ENCODE measurements at places on chromosomes 2 and 18.

- DNase-seq, result no peak
These were observed 84.8 kb downstream of the SEPTIN10 start for GRCh38 chr2:109528811-109529501.

DNA sequence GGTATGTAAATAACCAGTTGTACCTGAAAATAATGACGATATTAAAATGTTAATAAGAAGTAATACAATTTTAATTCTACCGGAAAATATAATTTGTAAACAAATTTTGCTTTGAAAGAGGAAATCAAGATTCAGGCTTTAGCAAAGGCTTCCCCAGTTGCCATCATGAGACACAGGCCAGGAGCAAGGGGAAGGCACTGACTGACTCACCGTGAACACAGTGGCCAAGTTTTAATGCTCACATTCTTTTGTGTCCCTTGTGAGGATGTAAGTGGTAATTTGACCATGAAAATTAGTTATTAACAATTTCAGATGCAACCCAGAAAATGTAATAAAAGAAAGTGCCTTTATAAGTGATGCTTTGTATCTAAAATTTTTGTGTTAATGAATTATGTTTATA lies 164.1 kb downstream of the GREB1L start:
- no peak for DNase-seq

DNA sequence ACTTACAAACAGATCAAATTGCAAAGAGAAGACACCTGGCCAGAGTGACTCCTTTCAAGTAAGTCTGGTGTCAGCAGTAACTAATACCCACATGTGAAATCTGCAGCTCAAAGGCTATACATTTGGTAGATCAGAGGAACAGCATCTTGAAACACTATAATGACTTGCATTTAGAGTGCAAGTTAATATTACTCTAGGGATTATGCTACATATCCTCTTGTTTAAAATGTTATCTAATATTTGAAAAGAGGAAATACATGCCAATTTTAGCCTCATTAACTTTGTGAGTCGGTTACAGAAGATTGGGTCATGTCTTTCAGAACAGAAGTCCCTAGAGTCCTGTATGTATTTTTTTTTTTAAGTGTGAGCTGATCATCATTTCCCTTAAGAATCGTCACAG lies 15.2 kb downstream of the LANCL1 start:
- DNase-seq, result no peak

DNA sequence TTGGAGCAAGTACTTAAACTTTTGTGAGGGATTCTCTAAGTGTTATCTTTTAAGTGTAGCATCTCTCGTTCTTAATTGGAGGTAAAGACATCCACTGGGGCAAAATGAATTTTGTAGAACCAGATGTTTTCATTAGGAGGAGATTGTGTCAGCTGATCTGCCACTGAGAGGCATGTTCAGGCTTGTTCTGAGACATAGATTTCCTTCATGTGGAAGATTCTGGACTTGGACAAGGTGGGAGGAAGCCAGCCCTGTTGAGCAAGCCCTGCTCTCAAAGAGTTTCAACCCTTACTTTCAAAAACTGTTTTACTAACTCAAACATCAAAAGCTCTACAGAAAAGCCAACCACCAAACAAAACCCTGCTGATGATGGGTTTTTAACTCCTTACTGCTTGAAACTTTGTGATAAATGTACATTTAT lies 6.5 kb downstream of the MAP4K4 start:
- no peak for DNase-seq

DNA sequence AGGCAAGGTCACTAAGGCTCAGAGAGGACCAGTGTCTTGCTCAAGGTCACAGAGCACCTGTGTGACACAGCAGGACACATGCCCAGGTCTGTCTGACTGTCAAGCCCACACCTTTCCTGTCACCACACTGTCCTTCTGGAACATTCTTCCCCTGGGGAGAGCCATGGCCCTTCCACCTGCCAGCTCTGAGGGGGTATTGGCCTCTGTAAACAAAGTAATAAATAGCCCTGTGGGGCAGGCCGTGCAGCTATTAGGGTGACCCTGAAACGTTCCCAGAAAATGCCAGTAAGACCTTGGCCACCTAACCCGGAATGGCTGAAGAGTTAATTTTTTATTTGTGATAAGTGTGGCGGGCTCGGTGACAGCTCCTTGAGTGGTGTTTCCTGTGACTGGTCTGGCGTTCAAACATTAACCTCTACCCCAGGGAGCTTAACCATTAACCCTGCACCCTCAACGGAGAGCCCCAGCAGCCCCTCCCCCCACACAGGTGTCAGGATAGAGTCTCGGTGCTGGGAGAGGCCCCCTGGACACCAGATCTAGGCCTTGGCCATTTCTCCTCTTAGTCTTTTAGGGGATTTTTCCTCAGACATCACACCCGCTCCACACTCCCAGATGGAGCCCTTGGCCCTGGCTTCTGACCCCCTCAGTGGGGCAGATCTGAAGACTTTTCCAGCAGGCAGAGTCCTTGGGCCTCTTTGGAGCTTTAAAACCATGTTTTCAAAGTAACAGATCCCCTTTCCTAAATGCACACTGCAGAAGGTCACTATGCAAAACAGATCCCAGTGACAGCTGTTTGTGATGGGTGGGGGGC lies 36.6 kb downstream of the SCTR start:
- DNase-seq, result peak; percentile 55

GRCh38 chr18:1222880-1223279 lies 318.2 kb downstream of the ADCYAP1 start:
- DNase-seq, result no peak

DNA sequence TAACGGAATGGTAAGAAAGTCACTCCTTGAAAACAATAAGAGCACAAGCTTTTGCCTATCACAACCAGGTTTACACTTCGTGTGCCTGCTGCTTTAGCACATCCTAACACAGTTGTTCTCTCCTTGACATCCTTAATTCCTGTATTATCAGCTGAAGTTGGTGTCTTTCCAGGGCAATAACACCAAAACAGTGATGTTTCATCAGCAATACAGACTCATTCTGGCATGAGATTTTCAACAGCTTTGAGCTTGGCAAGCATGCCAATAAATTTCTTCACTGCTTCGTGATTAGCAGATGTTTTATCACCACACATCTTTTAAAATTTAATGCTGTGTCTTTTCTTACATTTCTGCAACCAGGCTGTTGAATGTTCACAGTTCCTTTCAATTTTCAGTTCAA lies 148.4 kb downstream of the EIPR1 start:
- no peak for DNase-seq

DNA sequence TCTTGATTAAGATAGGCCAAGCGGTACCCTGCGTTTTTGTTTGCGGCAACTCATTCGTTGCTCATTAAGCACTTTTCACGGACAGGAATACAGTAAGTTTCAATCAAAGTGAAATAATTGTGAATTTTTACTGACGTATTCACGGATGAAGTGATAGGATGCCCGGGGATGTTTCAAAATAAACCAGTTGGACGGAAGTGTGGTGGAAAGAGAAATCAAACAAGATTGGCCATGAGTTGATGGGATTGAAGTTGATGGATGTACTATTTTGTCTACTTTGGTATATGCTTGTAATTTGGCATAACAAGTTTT lies 481 bp downstream of the TMEM177 start:
- DNase-seq, result no peak

- DNase-seq, result no peak
These were observed 10.5 kb upstream of the FAM124B start for GRCh38 chr2:224412141-224413015.

GRCh38 chr2:8882094-8882493 lies 44.7 kb upstream of the KIDINS220 start:
- DNase-seq, result no peak

- DNase-seq, result no peak
These were observed 221.2 kb downstream of the KLHL29 start for GRCh38 chr2:23606196-23606595.

- no peak for DNase-seq
These were observed 110.9 kb downstream of the PID1 start for GRCh38 chr2:229160180-229160579.

- peak; percentile 38 for DNase-seq
These were observed 238.0 kb upstream of the SALL3 start for GRCh38 chr18:78741381-78742217.

DNA sequence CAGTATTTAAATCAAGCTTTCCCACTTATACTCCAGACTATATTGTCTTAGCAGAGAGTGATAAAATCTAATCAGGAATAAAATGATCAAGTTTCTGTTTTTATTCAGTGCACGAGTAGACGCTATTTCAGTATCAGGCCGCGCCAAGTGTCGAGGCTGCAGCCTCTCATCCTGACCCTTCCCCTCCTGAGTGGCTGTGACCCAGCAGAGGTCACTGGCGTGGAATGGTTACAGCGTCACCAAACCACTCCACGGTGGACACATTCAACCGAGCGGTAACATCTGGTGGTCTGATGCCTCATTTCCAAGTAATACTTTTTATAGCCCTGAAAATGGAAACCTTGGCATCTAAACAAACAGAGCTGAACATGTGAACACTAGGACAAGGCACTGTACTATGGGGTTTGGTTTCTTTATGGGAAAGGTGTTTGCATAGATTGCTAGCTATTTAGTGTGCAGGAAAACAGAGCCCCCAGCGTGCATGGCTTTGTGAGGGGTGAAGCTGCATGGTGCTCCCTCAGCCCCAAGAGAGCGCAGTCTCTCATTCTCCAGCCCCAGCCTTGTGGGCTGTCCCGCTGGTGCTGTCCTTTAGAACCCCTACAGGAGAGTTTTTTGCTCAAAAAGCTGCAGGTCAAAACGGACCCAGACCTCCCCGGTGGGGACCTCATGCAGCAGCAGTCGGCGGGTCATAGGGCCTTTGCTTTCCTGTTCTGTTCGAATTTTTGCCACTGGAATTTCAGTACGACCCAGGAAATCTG lies 28.4 kb downstream of the FAM228A start:
- DNase-seq, result no peak

DNA sequence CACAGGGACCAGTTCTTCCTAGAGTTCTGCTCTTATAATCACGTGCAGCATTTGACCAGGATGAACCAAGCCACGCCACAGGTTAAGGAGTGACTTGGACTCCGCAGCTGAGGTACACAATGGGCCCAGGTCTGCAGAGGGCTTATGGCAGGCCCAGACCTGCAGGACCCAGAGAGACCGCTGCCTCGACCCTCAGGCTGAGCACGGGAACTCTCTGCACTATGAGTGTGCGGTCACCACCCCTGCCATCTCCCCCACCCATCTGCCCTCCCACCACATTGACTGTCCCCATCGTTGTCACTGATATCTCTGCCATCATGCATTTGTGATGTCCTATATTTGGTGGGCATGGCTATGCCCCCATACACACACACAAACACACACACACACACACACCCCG lies 45.7 kb upstream of the HPCAL1 start:
- no peak for DNase-seq

DNA sequence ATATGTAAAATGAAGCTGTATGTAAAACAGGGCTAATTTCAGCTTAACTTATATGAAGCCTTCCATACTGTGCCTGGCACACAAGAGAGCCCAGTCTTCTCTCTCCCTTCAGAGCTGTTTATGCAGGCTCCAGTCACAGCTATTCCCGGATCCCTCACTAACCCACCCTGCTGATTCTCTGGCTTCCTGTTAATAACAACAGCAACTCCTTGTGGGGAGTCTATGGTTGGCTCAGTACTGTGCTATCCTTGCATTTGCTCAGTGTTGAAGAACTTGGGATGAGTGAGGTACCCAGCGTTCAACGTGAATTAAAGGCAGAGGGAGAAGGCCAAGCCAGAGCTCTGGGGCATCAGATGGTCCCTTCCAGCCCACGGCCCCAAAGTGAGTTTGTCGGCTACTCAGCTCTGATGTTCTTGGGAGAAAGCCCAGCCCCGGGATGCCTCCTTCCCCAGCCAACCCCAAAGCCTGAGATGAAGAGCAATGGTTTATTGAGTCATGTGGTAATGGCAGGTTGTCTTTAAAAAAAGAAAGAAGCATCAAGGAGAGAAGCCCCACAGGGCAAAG lies 43.2 kb downstream of the PSD4 start:
- no peak for DNase-seq

DNA sequence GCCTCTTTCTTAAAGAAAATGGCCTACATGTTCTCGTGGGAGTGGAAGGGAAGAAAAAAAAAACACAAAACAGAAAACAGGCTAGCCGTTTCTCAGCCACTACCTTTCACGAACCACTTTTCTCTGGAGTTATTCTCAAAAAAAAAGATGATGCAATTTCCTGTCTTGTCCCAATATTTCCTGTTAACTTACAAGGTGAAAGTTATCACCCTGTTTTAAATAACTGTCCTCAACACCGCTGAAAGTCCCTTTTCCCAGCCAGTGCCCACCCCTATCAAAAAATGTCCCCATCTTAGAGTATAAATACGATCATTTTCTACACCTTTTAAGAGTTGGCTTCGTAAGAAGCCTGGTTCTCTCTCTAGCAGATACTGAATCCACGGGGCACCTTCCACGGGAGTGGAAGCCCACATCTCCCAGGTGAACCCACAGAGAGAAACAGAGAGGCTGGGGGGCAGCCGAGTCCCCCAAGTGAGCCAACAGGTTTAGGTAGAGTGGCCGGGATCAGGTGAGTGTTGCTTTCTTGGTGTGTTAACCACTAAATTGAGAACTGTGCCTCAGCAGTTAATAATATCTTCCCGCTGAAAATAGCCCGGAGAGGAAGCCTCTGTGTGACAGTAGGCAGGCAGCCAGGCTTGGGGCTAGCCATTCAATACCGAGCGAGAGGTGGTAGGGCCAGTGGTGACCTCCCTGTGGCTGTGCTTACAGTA lies 15.9 kb downstream of the SMAD7 start:
- no peak for DNase-seq

DNA sequence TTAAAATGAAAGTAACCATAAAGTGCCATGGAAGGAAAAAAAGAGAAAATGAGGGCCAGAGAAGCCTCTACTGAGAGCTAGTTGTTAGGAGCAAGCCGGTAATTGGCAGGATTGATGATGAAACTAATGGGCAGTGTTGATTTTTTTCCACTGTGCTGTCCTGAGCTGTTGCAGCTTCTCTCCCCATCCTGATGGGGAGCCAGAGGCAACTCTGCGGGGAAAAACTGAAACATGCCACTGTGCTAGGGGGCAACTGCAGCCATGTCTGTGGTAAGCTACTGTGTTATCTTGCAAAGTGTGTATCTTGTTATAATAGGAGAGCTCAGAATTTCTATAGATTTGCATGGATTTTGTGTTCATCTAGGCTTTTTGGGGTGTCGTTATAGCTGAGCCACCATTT lies 487.9 kb downstream of the STK39 start:
- no peak for DNase-seq

DNA sequence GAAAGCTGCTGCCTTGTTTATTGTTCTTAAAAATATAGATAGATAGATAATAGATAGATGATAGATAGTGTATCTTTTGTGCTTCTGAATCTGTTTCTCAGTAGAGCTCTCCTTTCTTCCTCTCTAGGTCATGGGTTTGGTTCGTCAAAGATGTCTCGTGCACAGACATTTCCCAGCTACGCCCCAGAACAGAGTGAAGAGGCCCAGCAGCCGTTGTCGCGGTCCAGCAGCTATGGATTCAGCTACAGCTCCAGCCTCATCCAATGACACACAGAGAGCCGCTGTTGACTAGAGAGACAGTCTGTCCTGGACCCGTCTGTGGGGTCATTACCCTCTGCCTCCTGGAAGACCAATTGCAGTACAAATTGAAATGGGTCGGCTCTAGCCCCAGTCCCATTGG lies 106.6 kb downstream of the CD226 start:
- DNase-seq, result no peak

DNA sequence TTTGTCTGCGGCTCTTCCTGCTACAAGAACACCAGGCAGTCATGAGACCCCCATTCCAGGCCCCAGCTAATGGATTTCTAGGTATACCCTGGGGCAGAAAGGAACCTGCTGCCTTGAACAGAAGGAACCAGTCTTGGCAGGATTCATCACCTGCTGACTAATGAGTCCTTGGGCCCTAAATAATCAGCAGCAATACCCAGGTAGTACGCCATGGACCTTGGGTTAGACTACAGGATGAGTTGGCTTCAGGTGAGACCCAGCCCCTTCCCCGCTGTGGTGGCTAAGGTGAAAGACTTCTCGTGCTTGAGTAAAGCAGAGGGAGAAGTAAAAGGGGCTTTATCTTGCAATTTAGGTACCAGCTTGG lies 105.0 kb downstream of the SPIRE1 start:
- no peak for DNase-seq
